NCI-H1092 treated with DMSO at 0.1 percent for 48 hours (cell line): ENCODE measurements at places on chromosomes 6 and 20.

- DNase-seq, result no peak
Measured at GRCh38 chr6:109347779-109348178, 34.5 kb downstream of the CD164 start.

- no peak for DNase-seq
Measured at GRCh38 chr6:163347021-163347446, 67.5 kb upstream of the QKI start.

- DNase-seq, result no peak
Measured at GRCh38 chr6:32772656-32773055, 9.3 kb upstream of the HLA-DQB2 start.

- DNase-seq, result no peak
Measured at GRCh38 chr20:37223053-37223452, 38.6 kb downstream of the GHRH start.

- no peak for DNase-seq
Measured at GRCh38 chr6:167470836-167471547, 146.1 kb downstream of the TTLL2 start.

DNA sequence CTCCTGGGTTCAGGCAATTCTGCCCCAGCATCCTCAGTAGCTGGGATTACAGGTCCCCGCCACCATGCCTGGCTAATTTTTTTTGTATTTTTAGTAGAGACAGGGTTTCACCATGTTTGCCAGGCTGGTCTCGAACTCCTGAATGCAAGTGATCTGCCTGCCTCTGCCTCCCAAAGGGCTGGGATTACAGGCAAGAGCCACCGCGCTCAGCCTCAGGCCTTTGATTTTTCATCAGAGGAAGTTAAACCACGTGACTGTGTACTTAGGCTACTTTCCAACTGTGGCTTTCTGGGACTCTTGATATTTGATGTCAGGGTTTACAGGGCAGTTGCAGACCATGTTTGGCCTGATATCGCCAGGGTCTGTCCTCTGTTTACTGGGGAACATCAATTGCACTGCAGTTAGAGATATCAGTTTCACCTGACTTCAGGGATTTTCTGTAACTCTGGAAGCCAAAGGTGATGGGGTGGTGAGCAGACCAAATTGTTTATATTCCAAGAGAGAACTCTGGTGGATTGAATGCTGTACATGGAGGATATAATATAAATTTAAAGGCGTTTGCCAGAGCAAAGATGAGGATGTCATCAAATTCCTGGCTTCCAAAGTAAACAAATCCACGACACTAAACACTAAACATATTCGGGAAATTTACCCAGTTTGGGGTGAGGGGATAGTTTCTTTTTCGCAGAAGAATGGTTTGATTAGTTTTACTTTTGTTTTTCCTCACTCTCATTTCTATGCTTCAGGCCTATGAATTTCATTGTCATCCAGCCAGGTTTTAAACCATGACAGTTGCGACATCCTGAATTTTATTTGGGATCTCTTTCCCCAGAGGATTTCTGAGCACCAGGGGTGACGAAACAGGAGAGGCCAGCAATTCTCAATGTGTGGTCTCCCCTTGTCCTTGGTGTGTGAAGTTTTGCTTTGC, 4.2 kb downstream of the PSMF1 start:
- peak; percentile 32 for DNase-seq

GRCh38 chr6:158816803-158817727, 2.1 kb downstream of the EZR start:
- DNase-seq, result peak; percentile 40

GRCh38 chr6:15137086-15137485, 108.8 kb upstream of the JARID2 start:
- no peak for DNase-seq

DNA sequence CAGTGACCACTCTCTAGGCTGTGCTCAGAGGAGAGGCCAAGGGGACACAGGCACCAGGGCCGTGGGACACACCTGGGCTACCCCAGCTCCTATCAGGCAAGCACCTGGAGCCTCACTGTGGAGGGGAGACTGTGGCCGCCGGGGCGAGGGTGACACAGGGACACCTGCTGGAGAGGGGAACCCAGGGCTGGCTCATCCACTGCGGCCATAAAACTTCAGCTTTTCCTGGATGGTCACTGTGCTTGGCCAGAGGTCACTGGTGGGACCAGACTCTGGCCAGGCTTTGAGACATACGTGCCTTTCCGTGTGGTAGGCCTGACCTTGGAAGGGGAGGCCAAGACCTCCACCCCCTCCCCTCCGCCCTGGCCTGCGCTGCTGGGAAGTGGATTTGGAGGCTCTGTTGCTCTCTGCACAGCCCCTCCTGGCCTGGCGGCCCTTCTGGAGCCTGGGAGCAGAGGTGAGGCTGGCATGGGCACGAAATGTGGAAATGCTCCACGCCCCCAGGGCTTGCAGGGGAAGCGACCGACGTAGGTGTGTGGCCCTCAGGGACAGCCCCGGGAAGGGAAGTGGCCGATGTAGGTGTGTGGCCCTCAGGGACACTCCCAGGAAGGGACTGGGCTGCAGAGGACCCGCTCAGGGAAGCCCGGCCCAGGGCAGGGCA, 42.9 kb upstream of the BHLHE23 start:
- no peak for DNase-seq

GRCh38 chr6:31356946-31357466, at the start of gene HLA-B:
TSS of gene HLA-B (minus strand) at chr6:31357179. CDS start at chr6:31357158, 21 bp downstream.
- DNase-seq, result peak; percentile 1

DNA sequence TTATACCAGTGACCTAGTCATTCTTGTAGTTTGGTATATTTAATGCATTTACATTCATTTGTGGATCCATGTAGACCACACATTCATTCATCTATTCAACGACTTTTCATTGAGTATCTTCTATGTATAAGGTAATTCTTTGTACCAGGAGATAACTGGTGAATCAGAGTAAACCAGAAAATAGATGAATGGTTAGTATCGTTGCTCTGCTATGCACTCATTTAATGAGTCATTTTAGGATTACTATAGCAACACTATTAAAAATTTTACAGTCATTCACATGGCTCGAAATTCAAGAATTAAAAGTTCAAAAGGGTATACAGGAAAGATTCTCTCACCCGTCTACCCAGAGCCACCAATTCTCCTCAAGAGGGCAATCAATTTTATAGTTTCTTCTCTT, 26.8 kb downstream of the DOK5 start:
- no peak for DNase-seq

- DNase-seq, result no peak
Measured at GRCh38 chr6:169472786-169473416, 219.3 kb upstream of the THBS2 start.

DNA sequence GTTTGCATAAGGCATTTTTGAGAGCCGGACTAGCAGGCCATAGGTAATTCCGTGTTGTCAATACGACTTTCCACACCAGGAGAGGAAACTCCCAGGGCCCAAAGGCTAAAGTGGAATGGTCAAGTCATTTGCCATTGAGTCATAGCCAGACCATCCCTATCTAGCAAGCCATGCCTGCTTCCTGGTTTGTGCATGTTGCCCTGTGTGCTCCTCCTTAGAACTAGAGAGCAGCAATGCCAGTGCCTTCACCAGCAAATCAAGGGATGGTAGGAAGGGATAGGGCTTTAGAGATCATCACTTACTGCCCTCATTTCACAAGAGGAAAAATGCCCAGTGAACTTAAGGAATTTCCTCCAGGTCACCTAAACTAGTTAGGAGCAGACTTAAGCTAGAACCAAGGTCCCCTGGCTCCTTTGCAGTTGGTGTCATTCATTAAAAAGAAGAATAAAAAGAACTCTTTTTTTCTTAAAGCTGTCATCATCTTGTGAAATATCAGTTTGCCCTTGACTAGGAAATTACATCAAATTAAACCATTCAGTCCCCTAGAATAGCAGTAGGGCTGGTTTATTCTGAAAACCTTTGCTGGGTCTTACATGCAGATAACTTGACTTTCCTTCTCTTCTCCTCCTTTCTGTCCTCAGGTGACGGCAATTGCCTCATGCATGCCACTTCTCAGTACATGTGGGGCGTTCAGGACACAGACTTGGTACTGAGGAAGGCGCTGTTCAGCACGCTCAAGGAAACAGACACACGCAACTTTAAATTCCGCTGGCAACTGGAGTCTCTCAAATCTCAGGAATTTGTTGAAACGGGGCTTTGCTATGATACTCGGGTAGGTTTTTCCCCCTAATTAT, 7.4 kb downstream of the TNFAIP3 start:
- no peak for DNase-seq

DNA sequence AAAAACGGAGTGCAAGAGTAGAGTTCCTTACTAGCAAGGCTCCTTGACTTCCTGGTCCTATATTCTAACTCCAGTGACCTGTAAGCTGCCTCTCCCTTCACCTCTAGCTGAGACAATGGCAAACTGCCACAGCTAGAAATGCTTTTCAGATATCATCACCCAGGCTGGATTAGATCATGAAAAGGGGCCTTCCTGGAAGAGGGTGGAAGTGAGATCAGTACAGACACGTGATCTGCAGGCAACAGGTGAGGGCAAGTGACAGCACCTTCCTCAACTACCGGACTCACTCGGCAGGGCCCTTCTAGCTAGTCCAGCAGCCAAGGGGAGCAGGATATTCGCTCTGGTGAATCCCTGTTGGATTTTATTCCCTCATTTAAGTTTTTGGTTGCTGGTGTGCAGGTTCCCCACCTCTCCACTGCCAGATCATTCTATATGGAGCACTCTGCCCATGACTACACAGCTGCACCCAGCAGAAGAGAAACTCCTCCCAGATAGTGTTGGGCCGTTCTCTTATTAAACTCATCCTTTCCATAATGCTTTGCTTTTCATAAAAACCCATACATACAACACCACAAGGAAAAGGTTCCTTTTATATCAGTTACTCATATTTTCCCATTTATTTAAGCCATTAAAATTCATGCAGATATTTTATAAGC, 26.4 kb upstream of the FAM83C start:
- no peak for DNase-seq

DNA sequence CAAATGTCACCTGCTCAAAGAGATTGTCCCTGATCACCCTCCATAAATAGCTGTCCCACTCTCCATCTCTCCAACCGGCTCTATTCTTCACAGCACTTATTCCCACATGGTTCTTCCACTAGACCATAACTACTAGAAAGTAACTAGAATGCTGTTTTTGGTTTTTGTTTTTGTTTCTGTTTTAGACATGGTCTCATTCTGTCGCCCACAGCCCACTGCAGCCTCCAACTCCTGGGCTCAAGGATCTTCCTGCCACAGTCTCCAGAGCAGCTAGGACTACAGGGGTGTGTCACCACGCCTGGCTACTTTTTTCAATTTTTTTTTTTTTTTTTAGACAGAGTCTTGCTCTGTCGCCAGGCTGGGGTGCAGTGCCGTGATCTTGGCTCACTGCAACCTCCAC, 12.2 kb downstream of the MMP24 start:
- no peak for DNase-seq
